ENCODE measurements at places on chromosomes 4 and X. TPM values are rescaled to one million over a fixed set of nuclear protein-coding genes. Genes with fewer than 3 reads are reported as not detected.

The RAI2 gene
- not detected for total RNA-seq

The PIN4 gene
- 10.5 TPM for total RNA-seq

The GLRA2 gene
- total RNA-seq: not detected

GRCh38 chr4:37976507-37976906 is 16.3 kb downstream of the PTTG2 start:
- DNase-seq: no peak

DNA sequence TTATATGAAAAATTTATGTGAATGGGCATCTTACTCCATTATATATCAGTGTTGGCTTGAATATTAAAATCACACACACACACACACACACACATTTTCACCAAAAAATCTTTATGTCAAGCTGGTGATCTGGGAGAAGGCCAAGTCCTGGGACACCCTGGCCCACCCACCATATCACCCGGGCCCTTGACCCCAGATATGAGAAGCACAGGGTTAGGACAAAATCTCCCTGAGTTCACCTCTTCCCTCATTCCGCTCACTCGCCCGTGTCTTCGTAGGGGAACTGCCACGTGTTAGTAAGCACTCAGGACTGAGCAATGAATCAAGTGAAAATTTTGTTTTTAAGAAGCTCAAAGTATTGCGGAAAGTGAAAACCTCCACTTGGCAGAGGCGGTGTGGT is 103.8 kb upstream of the PSAPL1 start:
- DNase-seq: no peak
